Left ventricle myocardium inferior (tissue), 1 donor: ENCODE measurements at places on chromosomes 7 and 10. TPM values are rescaled to one million over a fixed set of nuclear protein-coding genes. Genes with fewer than 3 reads are reported as not detected.

PRKAR2B gene
- total RNA-seq, result 21.8 TPM

GHRHR gene
- total RNA-seq, result not detected

KCP gene
- total RNA-seq, result 0.19 TPM

CALHM1 gene
- total RNA-seq, result not detected

CRTAC1 gene
- 2.3 TPM for total RNA-seq

PTF1A gene
- not detected for total RNA-seq

CNTNAP2 gene
- total RNA-seq, result 0.99 TPM

POLR3A gene
- total RNA-seq, result 8.2 TPM

ATG9B gene
- not detected for total RNA-seq

GIMAP6 gene
- 24.3 TPM for total RNA-seq

NYAP1 gene
- 0.38 TPM for total RNA-seq

AOC1 gene
- 0.36 TPM for total RNA-seq

- DNase-seq, result no peak
These were observed 260.3 kb upstream of the RNF32 start for GRCh38 chr7:156380261-156380660.

- no peak for DNase-seq
These were observed 1.2 kb upstream of the SMNDC1 start for GRCh38 chr10:110305767-110306451.

GRCh38 chr7:85749696-85750453 is 563.0 kb upstream of the SEMA3D start:
- no peak for DNase-seq

GRCh38 chr10:4526311-4526731 is 299.7 kb upstream of the AKR1E2 start:
- DNase-seq, result no peak

GRCh38 chr7:132117181-132117580 is 459.1 kb downstream of the PLXNA4 start:
- no peak for DNase-seq

- DNase-seq, result no peak
These were observed 882 bp downstream of the IRF5 start for GRCh38 chr7:128938544-128939074.

- DNase-seq, result no peak
These were observed 214.2 kb upstream of the BMPER start for GRCh38 chr7:33691180-33691579.

DNA sequence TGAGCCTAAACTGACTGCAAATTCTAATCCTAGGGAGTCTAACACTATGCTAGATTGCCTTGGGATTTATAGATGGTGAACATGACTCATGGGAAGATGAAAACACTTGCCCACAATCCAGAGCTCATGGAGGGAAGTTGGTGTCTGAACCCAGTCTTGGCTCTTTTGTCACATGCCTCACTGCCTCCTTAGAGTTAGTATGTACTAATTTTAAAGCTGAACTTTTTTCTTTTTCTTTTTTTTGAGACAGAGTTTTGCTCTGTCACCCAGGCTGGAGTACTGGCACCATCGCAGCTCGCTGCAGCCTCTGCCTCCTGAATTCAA is 14.4 kb downstream of the MRPL32 start:
- no peak for DNase-seq

DNA sequence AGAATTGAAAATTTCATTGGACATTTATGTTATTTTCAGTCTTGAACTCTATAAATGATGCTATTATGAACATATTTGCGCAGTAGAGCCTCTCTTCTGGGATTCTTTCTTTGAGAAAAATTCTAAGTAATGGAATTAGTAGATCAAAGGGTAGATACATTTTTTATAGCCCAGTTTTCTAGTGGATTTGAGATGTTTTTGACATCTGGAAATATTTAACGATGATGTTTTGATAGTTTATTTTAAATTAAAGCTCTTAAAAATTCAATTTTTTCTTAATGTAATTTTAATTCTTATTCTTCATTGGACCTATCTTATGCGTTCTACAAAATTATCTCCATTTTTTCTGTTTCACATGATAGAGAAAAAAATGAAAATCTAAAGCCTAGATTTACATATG is 103.0 kb downstream of the ADAM22 start:
- no peak for DNase-seq

DNA sequence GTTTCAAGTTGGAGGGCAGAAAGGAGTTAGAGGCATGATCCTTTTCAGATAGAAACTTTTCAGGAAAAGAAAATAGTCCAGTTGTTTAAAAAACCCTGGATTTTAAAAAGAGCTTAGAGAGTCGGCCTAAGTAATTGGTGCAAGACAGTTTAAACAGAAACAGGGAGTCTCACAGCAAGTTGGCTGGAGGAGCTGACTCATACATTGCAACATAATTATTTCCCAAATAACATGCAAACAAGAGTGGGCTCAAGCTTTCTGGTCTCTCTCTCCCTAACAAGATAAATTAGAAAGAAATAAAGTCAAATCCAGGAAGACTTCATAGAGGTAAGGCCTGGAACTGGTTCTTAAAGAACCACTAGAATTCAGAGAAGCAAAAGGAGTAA is 100.3 kb upstream of the AGBL3 start:
- DNase-seq, result no peak

DNA sequence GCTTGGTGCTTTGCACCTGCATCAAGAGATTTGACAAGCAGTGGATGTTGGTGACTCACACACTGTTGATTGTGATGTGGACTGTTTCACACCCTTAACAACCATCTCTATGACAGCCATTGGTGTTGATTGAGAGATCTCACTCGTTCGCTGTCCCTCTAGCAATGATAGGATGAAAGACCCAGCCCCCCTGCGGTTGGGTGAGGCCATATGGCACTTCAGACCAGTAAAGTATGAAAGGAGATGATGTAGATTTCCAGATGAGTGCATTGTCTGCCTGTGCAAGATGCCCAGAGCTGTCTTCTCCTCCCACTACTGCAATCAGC is 138.7 kb upstream of the PRR15 start:
- no peak for DNase-seq

GRCh38 chr7:50166997-50167965 is 74.2 kb upstream of the ZPBP start:
- DNase-seq, result no peak

DNA sequence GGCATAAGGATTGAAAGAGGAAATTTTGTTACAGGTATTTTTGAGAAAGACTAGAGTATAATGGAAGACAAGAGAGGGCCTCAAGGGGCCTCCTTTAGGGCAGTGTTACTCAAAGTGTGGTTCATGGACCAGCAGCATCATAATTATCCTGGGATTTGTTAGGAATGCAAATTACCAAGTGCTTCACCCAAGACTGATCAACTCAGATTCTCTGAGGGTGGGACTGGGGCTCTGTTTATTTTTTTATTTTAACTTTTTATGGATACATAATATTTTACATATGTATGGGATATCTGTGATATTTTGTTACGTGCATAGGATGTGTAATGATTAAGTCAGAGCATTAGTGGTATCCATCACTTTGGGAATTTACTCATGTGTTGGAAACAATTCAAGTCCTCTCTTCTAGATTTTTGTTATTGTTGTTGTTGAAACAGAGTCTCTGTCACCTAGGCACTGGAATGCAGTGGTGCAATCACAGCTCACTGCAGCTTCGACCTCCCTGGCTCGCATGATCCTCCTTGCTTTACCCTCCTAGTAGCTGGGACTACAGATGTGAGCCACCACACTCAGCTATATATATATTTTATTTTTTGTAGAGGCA is 2.2 kb upstream of the KCTD7 start:
- no peak for DNase-seq

DNA sequence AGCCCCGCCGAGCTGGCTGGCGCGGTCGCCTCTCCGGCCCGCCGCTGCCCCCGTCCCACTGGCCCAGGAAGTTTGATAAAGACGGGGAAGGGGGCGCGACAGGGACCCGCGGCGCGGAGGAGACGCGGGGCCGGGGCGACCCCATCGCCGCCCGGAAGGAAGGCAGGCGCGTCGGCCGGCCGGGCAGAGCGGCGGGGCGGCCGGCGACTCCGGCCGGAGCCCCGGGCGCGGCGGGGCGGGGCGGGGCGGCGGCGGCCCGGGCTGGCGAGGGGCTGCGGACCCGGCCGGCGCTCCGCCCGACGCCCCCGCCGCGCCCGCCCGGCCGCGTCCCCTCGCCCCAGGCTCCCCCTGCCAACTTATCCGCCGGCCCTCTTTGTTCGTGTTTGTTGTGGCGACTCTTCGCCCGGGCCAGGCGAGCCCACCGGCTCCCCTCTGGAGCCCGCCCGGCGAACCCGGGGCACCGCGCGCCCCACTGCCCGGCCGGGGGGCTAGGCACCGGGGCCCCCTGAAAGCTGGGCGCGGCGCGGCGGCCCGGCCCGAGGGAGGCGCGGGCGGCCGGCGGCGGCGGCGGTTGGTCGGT is 571 bp downstream of the KDM7A start:
- DNase-seq, result no peak

DNA sequence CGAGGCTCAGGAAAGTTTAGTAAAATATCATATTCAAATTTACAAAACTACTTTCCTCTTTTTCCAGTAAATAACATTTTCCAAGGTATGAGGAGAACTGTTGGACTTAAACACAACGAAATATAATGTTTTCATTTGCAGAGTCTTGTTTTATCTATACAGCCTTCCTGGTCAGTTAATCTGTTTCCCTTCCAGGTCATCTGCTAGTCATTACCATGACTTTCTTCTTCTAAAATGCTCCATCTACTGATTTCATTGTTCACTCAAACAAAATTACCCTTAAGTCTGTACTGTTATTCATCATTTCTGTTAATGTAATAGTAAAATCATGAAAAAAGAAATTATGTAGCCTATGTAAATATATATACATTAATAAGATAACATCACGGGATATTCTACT is 69.8 kb downstream of the GNAI1 start:
- no peak for DNase-seq

DNA sequence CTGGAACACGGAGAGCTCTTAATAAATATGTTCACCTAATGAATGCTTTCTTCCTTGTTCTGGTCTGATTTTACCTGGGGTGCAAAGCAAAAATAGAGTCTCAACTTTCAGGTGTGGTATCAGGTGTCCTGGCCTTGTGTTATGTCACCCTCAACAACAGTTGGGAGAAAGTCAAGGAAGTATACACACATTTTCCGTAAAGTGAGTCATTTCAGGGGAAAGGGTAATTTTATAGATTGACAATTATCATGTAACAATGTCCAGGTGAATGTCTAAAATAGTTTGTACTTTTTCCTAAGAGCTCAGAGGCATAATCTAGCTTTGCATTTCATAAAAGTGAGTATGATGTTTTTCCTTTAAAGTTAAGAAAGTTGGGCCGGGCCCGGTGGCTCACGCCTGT is 287.4 kb downstream of the SKIDA1 start:
- DNase-seq, result no peak

DNA sequence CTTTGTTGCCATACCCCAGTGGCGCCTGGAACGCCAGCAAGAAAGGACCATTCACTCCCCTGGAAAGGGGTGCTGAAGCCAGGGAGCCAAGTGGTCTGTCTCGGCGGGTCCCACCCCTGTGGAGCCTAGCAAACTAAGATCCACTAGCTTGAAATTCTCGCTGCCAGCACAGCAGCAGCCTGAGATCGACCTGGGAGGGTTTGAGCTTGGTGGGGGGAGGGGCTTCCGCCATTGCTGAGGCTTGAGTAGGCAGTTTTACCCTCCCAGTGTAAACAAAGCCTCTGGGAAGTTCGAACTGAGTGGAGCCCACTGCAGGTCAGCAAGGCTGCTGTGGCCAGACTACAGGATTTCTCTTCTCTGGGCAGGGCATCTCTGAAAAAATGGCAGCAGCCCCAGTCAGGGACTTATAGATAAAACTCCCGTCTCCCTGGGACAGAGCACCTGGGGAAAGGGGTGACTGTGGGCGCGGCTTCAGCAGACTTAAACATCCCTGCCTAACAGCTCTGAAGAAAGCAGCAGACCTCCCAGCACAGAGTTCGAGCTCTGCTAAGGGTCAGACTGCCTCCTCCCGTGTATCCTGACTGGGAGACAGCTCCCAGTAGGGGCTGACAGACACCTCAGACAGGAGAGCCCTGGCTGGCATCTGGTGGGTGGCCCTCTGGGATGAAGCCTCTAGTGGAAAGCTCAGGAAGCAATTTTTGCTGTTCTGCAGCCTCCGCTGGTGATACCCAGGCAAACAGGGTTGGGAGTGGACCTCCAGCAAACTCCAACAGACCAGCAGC is 281.1 kb upstream of the SP4 start:
- DNase-seq, result no peak

DNA sequence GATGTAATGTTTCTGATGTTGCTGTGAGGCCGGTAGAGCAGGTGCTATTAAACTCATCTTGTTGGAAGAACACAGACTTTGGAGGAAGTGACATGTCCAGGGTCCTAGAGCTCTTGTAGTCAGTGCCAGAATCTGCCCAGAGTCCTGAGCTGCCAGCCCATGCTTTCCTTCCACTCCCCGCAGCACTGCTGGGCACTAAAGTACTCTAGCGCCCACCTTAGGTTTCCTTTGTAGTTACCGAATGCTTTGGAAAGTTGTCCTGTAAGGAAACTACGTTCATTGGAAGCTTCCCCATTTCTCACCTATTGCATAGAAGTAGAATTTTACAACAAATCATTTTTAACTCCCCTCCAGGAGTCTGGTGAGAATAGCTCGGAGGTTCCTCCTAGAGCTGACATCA is 11.0 kb downstream of the ZNF862 start:
- DNase-seq, result no peak

GRCh38 chr7:102182016-102182415 is 104.7 kb upstream of the SH2B2 start:
- DNase-seq, result no peak

GRCh38 chr10:131866673-131867072 is 34.1 kb upstream of the PPP2R2D start:
- no peak for DNase-seq

GRCh38 chr7:20364571-20365196 is 34.0 kb downstream of the ITGB8 start:
- no peak for DNase-seq

DNA sequence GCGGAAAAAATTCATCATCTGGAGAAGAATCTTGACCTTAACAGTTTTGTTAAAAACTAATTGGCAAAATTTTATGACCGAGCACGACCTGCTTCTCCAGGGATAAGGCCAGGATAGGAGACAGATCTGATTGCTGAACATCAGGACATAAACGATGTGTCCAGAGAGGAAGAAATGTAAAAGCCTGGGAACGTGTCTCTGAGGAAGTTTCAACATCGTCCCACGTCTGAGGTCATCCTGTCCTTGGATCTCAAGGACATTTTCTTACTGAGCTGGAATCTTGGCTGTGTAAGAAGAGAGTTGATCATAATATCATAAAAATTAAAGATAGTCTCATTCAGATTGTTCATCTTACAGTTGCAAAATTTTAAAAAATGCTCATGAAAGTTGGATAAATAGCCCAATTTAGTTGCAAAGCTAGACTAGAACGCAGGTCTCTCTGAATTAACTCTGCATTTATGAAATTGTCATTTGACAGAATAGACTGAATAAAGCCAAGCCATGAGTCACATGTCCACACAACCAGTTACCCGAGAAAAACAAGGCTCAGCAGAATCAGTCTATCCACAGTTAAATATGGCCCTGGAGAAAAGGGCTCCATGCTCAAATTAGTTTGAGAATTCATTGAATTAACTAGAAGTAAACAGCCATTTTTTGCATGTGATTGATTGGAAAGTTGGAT is 120.0 kb upstream of the EGFR start:
- DNase-seq, result no peak

GRCh38 chr7:108196004-108196403 is 65.8 kb upstream of the LAMB4 start:
- DNase-seq, result no peak
